ENCODE measurements at places on chromosomes 4 and X. TPM values are rescaled to one million over a fixed set of nuclear protein-coding genes. Genes with fewer than 3 reads are reported as not detected.

Gene SLC4A4
- 25.9 TPM for total RNA-seq

Gene BCORL1
- total RNA-seq: 1.7 TPM

Gene USP26
- total RNA-seq: not detected

Gene CSAG1
- not detected for total RNA-seq

Measured in smooth muscle cell of bladder (primary cell).